ENCODE measurements at places on chromosomes 2 and 18.

GRCh38 chr18:23619388-23619881 lies 33.1 kb upstream of the NPC1 start:
- DNase-seq = peak; percentile 78

DNA sequence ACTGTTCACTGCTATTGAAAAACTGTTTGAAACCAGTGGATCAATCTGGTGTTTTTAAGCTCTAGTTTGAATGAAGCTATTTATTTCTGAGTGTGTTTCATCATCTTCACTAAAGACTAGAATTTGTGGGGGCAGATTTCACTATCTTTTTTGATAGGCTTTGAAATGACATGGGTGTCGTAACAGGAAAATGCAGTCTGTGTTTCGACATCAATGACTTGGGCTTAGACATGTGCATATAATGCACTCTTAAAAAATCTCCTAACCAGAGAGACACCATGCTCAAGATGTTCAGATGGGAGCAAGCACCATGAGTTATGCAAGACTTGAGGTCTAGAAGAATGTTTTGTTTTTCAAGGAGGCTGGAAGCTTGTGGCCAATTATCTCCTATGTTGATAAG lies 221.6 kb downstream of the GPD2 start:
- no peak for DNase-seq

DNA sequence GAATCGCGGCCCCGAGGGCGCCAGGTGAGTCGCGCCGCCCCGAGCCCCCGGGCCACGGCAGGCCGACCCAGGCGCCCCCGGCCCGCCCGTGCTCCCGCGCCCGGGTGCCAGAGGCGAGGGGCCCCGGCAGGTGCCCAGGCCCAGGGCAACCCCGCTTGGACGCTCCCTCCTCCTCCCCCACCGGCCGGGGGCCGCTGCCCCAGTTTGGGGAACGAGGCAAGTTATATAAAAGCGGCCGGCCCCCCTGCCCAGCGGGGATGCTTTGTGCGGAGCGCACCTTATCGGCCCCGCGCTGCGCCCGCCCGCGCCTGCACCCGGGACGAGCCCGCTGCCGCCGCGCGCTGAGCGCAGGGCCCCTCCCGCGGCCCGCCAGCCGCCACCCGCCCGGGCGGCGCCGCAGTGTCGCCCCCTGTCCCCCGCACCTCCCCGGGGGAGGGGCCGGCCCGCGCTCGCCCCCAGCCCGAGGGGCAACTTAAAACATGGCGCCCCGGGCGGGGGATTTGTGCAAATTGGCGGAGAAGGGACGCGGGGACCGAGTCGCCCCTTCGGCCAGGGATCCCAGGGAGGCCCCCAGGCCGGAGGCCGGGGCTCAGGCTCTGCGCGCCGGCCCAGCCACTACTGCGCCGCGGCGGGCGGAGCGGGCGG lies 639 bp downstream of the EPB41L3 start:
- DNase-seq = peak; percentile 90

GRCh38 chr2:11852526-11853196 lies 106.2 kb downstream of the LPIN1 start:
- DNase-seq = no peak

DNA sequence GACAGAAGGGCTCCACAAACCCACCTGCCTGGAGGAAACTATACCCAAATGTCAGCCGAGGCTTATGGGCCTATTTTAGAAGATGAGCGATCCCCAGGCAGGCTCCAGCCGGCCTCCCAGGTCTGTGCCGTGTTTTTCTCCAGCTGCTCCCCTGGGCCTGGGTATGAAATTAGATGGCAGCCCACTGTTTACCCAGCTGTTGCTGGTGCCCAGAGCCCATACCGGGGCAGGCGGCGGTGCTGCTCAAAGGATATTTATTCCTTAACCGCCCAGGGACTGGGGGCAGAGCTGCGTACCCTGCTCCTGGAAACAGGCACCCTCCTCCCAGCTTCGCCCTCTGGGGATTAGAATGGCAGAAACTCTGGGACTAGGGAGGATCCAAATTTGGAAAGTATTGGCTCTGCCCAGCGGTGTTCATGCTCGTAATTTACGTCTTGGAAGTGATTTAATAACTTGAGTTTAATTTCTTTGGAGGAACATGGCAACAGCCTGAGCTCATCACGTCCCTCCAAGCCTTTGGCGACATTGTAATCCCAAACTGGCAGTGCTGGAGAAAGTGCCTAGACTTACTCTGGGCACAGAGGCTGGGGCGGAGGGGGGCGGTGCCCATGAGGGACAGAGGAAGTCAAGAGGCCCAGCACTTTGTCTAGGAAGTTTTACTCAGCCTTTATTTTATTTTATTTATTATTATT lies 199.2 kb downstream of the KLHL29 start:
- peak; percentile 94 for DNase-seq

GRCh38 chr2:45964223-45964841 lies 312.9 kb downstream of the PRKCE start:
- peak; percentile 80 for DNase-seq

- DNase-seq = peak; percentile 59
Measured at GRCh38 chr2:191555092-191555742, 122.7 kb upstream of the NABP1 start.

DNA sequence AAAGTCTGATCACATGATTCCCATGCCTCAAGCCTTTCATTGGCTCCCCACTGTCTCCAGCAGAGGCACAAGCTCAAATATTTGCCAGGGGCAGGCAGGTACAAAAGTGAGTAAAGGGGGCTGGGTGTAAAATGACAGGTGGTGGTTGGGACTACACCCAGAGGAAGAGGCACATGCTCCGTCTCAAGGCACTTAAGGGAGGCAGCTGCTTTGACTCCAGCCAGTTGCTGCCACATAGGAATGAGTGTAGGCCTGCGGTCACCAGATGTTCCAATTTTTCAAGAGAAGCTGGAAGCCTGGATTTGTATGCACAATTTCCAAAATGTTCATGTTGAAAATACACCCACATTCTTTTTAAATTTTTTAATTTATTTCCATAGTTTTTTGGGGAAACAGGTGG lies 164.4 kb downstream of the UPP2 start:
- peak; percentile 93 for DNase-seq

DNA sequence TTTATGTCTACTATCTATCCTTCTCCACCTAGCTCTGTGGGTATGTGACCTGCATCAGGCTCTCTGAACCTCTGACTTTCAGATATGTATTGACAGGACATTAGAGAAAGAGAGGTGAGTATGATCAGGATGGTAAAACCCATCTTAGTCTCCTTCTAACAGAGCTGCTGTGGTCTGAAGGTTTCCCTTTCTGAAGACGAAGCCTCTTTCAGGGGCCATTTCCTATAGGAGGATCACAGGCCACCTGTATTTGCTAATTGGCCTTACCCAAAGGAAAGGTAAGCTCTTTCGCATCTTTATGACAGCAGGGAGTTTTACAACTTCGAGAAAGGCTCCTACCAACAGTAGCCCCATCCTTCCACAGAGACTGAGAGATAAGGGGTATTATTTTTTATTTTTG lies 442.9 kb downstream of the KCNJ3 start:
- DNase-seq = no peak

- DNase-seq = peak; percentile 34
Measured at GRCh38 chr2:21643180-21643579, 519.4 kb downstream of the TDRD15 start.

- DNase-seq = no peak
Measured at GRCh38 chr18:668260-668659, 10.8 kb downstream of the TYMS start.

GRCh38 chr2:231174211-231174651 lies 24.2 kb upstream of the ARMC9 start:
- no peak for DNase-seq

- peak; percentile 37 for DNase-seq
Measured at GRCh38 chr18:50072146-50072545, 122.8 kb downstream of the MYO5B start.

GRCh38 chr2:218397820-218398436 lies 1.7 kb upstream of the CTDSP1 start:
- DNase-seq = peak; percentile 73

- DNase-seq = no peak
Measured at GRCh38 chr18:66838340-66838987, 234.6 kb upstream of the CDH19 start.

- no peak for DNase-seq
Measured at GRCh38 chr18:69364930-69365329, 35.8 kb upstream of the DOK6 start.

DNA sequence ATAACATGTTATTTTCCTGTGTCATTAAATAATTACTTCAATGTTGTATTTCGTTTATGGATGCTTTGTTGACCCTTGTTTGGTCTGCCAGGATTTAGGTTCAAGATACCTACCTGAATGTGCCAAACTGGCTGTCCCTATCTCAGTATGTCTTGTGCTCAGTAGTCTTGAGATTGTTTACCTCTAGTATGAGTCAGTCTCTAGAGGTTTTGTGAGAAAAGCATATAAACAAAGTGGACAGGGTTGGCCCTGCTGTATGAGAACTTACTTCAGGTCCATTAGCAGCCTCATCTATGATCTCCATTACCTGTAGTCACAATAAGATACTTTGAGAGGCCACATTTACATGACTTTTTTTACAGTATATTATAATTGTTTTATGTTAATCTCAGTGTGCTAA lies 17.8 kb downstream of the DDX18 start:
- no peak for DNase-seq

DNA sequence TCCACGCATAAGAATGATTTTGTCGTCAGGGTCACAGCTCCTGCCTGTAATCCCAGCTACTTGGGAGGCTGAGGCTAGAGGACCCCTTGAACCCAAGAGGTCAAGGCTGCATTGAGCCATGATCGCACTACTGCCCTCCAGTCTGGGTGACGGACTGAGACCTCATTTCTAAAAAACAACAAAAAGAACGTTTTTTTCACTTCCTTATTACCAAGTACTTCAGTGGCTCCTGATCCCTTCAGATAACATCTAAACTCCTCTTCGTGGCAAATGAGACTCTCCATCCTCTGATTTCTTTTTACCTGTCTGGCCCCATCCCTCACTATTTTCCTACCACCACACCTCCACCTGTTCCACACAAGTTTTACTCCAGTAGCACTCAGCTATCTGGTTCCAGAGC lies 105.4 kb upstream of the TLK1 start:
- DNase-seq = no peak

GRCh38 chr2:44715671-44716081 lies 225.8 kb upstream of the SIX3 start:
- DNase-seq = peak; percentile 91

DNA sequence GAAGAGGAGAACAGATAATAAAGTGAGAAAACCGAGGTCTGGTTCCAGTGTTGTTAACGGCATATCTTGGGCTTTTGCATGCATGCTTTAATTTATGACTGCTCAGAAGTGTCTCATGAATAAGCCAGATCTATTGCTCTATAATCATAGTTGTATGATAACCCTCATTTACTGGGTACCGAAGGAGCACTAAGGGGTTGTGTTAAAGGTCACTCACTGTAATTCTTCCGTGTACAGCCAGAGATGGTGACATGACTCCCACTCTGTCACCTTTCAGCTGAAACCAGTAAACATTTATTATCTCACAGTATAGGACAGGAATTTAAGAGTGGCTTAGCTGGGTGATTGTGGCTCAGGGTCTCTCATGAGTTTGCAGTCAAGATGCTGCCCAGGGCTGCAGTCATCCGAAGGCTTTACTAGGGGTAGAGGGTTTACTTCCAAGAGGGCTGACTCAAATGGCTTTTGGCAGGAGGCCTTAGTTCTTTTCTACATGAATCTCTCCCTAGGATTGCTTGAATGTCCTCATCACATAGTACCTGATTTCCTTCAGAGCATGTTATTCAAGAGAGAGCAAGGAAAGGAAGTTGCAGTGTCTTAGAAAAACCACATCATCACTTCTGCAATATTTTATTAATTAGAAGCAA lies 107.0 kb downstream of the NAB1 start:
- no peak for DNase-seq

DNA sequence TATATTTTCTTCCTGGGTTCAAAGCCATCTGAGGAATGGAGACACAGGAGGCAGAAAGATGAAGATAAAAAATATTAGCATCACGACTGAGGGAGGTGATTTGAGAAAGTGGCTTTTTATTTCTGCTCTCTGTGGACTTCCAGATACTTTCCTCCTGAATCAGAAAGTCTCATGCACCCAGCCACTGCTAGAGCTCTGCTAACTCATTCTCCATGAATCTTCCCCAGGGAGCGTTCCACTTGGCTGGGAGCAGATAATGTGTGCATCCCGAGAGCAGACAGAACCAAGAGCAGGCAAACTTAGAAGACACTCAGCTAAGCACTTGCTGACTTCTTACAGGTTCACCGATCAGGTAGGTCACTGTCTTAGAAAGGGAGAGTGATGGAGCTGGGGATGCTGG lies 264.1 kb upstream of the THUMPD2 start:
- DNase-seq = no peak

- DNase-seq = no peak
Measured at GRCh38 chr18:39586741-39587140, 2021.1 kb upstream of the CELF4 start.

DNA sequence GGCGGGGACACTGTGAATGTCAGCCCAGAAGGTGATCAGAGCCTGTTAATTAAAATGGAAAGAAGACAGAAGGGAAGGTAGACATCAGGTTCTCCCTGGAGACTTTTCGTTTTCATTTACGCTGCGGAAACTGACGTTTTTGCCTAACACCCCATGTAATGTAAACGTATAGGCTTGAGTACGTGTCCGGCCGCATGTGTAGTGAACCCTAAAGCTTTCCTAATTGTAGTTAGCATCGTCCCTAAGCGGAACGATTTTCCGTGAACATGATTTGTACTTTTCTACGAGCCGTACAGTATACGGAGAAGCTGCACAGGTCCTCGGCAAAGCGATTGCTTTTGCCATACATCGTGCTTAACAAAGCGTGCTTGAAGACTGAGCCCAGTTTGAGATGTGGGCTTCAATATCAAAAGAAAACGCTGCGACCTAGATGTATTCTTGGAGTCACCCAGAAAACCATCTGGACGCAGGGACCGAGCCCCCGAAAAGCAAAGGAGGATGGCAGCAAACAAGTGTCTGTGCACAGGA lies 284 bp downstream of the TIMM21 start:
- no peak for DNase-seq

GRCh38 chr2:151374436-151374835 lies 17.0 kb downstream of the TNFAIP6 start:
- no peak for DNase-seq

GRCh38 chr2:189440644-189440946 lies 679 bp upstream of the WDR75 start:
- DNase-seq = no peak

- no peak for DNase-seq
Measured at GRCh38 chr2:59874971-59875755, 678.3 kb downstream of the BCL11A start.

DNA sequence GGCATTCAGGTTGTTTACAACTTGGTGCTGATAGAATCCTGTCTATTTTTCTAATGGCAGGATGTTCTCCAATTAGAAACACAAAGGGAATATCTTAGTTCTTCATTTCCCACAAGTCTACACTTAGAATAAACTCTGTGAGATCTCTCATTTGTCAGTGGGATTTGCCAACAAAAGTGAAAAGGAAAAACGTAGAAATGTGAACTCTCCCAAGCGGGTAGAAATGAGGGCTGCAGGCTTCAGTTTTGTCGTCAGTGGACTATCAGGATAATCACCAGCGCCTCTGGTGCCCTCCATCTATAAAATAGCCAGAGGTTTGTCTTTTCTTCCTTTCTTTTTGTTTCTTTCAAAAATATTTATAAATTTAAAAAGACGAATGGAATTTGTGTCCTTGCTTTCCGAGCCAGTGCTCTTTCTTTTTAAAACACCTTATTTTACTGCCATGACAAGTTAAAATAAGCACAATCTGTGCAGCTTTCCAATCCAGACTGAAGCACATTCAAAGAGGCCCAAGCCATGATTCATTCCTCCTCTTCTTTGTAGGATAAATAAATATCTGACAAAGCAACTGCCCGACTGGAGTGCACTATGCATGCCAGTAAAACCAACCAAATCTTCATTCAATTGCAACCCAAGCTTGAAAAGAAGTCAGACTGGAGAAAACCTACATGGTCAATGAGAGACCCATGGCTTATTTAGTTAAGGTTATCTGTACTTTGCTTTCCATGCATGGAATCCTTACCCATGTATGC lies 185.8 kb downstream of the ANKRD44 start:
- no peak for DNase-seq
